ENCODE measurements at places on chromosomes 11 and 22.

- DNase-seq: no peak
Observed at GRCh38 chr11:47143322-47143721, 33.4 kb downstream of the ARFGAP2 start.

GRCh38 chr11:128848815-128849455, 18.2 kb downstream of the KCNJ1 start:
- no peak for DNase-seq

- DNase-seq: no peak
Observed at GRCh38 chr11:116136987-116137674, 632.9 kb upstream of the CADM1 start.

- DNase-seq: peak; percentile 92
Observed at GRCh38 chr22:35840302-35840739, 122.6 kb downstream of the APOL5 start.

- DNase-seq: no peak
Observed at GRCh38 chr11:8267831-8268529, 4.3 kb upstream of the LMO1 start.

- no peak for DNase-seq
Observed at GRCh38 chr11:77206264-77207018, 78.4 kb downstream of the MYO7A start.

DNA sequence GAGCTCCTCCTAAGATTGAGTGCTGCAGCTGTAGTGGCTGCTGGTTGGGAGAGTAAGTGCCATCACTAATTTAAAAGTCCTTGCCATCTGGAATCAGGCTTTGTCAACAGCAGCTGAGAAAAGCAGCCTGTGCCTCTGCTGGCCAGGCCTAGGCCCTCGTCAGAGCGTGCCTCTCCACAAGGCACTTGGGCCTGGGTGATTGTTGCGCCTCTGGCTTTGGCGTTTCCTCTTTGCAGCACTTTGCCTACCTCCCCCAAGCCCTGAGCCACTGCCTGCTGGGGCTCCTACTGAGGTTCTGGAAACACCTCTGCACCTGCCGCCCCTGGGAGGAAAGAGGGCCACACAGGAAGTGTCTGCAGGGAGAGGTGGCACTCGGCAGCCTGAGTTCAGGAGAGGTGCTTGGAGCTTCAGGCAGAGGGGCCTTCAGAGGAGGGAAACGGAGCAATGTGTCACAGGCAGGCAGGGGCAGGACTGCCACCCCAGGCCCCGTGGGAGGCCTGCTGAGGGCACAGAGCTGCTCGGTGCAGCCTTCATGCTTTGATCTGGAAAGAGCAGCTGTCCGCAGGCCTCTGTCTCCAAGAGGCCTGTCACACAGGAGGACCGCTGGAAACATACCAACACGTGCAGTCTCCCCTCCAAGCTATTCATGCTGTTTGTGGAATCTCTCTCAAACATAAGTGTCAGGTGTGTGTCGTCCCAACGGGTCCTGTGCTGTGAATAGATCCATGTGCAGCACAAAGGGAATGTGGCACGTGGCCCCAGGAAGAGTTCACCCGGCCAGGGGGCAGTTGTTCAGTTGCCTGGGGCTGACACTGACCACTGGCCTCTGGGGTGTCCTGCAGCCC, 61.5 kb upstream of the EMID1 start:
- DNase-seq: no peak

- DNase-seq: no peak
Observed at GRCh38 chr22:22086501-22087158, 104.0 kb upstream of the TOP3B start.

GRCh38 chr11:107561688-107562087, 3.8 kb downstream of the ALKBH8 start:
- DNase-seq: no peak

- no peak for DNase-seq
Observed at GRCh38 chr11:75873417-75874221, 58.6 kb downstream of the UVRAG start.

DNA sequence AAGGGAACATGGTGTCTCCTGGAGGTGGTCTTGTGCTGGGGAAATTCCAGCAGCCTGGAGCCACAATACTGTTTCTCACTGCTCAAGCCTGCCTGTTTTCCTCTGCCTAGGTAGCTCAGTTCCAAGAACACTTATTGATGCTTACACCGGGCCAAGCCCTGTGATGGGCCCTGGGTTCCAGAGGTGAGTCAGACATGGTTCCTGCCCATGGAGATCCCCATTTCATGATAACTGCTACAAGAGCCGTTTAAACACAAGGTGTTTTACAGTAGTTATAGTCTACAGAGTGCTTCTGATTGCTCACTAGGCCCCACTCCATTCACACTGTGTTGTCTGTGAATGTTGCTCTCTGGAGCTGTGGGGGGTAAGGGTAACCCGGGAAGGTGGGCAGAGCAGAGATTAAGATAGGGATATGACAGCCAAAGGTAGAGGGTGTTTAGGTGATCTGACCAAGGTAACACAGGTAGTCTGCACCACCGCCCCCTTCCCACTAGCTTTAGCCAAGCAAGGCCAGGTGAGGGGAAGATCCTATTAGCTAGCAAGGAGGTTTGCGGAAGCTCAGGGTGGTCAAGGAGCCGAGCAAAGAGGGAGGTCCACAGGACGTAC, 696 bp upstream of the MICAL2 start:
- DNase-seq: no peak

DNA sequence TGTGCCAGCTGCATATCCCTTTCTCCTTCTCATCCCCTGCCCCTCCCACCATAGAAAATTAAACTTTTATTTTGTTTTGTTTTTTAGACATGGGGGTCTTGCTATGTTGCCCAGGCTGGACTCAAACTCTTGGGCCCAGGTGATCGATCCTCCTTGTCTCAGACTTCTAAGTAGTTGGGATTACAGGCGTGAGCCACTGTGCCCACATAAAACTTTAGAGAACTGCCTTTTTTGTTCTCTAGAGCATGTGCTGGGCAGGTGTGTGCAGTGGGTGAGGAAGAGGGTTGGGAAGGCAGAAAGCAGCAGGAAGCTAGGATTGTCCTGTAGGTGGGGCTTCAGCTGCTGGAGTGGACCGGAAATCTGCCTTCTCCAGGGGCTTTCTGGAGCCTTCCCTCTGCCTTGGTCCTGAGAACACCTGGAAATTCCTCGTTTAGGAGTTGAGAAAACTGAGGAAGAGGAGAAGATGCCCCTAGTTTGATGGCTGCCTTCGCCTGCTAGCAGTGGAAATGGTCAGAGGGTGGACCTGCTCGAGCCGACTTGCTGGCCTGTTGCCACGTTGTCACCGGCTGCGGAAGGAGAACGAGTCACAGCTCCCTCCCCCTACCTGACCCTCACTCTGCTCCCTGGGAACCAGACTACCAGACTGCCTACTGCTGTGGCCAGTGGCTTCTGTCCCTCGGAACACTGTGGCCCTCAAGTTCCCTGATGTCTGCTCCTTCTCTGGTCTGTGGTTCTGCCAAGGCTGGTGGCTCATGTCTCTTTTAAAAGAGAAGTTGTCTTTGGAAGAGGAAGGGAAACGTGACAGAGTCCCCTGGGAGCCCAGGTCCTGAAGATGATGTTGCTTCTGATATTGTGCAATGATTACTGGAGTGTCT, 4.0 kb downstream of the ST14 start:
- no peak for DNase-seq

DNA sequence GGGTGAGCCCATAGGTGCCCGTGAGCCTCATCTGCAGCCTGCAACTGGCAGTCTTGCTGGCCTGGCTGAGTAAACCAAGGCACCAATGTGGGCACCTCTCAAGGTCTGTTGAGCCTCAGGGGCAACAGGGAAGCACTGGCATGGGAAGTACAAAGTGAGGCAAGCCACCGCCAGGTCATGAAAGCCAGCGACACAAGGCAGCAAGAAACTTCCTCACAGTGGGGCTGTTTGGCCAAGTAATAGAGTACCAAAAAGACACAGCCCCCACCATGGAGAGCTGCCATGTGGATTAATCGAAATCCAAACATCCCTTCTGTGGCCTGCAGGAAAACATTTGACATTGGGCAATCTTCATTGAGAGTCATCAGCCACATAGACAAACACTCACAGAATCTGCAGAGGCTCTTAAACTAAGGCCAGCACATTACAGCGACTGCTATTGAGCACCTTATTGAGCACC, 43.6 kb upstream of the FIBIN start:
- DNase-seq: no peak

- no peak for DNase-seq
Observed at GRCh38 chr11:122242731-122243130, 126.7 kb upstream of the BLID start.

DNA sequence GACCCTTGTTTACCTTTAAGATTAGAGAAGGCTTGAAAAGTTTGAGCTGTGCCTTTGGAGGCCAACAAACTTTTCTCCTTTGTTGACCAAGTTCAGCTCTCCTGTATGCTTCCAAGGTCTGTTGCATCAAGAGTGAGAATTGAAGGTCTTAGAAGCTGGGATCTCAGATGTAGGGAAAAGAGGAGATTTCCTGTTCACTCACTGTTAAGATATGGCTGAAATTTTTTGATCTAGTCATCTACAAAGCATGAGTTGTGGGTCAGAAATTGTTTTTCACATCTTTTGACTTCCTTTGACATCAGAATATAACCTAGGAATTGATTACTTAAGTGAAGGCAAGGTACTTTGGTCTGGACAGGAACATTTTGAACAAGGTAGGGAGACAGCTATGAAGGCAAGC, 12.1 kb downstream of the OR51B4 start:
- no peak for DNase-seq

DNA sequence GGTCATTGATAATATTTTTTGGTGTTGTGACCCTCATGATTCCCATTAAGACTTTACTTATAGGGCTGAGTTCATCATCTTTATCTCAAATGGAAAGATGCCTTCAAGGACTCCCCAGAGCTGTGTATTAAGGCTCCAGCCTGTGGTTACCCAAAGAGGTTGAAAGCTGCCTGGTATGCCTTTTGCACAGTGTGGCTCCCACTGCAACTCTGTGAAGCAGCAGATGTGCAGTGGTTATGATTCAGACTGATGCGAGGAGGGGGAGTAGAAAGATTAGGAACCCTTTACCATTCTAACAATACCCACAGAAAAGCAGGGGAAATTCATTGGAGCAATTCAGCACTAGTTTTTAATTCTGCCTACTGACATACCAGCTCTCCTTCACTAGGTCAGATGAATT, 560.0 kb downstream of the INSC start:
- no peak for DNase-seq

DNA sequence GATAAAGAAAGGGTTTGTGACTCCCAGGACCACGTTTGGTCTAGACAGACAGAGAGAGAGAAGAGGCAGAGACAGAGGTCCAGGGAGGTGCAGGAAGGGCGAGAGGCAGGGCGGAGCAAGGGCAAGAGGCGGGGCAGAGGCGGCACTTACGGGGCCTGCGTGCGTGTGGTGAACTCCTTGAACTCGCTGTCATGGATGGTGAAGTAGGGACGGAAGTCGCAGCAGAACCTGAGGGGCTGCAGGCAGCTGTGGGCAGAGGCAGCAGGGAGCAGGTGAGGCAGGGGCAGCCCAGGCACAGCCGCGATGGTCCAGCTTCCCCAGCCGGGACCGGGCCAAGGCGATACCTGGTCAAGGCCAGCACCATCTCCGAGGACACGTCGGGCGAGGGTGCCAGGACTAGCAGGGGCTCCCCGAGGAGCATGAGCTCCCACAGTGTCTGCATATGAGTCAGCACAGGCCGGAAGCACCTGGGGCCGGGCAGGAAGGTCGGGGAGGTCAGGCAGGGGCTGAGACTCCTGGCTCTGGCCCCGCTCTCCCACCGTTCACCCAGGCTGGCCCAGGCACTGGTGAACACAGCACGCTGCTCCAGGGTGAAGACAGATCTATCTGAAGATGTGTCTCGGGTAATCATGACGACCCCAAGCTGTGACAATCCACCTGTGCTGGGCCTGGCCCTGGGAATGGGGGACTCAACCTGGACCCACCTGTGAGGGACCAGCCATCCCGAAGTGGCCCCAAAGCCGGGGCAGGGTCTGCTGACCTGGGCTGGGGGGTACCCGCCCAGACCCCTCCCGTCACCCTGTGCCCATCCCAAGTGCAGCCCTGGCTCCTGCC, 7.2 kb upstream of the PLXNB2 start:
- DNase-seq: peak; percentile 69

DNA sequence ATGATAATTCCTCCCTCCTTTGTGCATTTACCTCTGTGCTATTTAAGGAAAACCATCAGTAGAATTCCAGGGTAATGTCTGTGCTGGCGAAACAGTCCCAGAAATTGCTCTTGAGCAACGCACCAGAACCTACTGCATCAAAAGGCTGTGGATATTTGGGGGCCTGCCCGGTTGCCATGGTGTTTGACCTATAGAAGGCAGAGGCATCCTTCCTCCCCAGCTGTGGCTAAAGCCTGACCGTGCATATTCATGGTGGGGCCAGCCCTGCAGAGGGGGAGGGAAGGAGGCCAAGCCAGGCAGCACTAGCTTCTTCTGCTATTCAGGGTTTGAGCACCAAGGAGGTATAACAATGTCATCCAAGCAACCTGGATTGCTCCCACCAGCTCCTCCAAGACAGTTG, 215.0 kb upstream of the E2F8 start:
- DNase-seq: no peak

DNA sequence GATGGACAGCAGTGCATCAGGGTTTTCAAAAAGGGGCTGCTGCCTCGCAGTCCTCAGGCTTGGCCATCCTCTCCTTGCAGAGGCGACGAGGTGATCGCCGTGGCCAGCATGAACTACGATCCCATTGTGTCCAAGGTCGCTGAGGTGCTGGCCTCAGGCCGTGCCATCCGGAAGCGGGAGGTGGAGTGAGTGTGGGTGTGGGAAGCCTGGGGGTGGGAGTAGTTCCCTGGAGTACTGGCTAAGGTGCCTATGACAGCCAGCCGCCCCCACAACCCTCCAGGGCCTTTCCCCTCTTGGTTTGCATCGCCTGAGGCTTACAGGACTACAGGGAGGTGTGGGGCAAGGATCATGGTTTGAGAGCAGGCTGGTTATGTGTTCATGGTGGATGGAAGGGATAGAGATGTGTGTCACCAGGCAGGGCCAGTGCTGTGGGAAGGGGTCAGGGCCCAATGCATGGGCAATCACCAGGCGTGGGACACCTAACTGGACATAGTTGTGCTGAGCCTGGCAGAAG, 2.1 kb upstream of the LZTR1 start:
- no peak for DNase-seq

GRCh38 chr11:123653827-123654565, 428 bp downstream of the SCN3B start:
- DNase-seq: peak; percentile 71

GRCh38 chr11:43072911-43073310, 238.9 kb upstream of the API5 start:
- peak; percentile 66 for DNase-seq

GRCh38 chr11:69243496-69244200, 50.3 kb upstream of the MYEOV start:
- no peak for DNase-seq

Data from SK-N-DZ (cell line).